ENCODE measurements at places on chromosomes 13 and 19.

GRCh38 chr13:110103026-110103425 is 203.9 kb downstream of the COL4A1 start:
- DNase-seq, result no peak

- DNase-seq, result no peak
These were observed 32.5 kb downstream of the PCDH20 start for GRCh38 chr13:61383111-61383510.

GRCh38 chr19:33487901-33488800 is 33.4 kb downstream of the PEPD start:
- DNase-seq, result no peak

DNA sequence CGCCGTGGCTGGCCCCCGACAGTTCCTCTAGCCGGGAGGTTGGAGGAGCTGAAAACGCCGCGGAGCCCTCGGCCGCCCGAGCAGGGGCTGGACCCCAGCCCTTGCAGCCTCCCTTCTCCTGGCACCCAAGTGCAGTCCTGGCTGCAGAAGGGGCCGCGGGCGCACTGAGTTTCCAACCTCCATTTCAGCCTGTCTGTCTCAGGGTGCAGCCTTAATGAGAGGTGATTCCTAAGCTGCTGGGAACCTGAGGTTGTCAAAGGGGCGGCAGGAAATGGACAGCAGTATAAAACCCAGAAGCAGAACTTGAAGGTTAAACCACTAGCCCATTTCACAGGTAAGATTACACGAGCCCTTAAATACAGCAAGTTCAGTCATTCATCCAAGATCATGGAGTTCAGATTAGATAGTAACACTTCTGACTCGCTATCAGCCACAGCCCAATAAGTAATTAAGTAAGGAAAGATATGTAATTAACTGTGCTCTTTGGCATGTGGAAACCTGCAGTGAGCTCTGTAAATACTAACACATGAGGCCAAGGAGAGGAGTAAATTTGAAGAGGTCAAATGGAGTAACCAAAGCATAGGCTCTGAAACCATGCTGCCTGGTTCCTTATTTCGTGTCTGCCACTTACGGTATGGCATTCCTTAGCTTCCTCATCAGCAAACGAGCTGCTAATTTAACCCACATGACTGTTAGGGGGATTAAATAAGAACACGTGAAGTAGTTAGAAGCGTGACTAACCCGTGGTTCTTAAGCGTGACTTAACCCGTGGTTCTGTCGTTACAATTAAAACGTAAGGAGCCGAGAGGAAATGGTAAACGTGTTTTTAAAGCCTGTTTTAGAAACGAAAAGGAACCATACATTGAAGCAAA is 686 bp downstream of the SETDB2 start:
- no peak for DNase-seq

DNA sequence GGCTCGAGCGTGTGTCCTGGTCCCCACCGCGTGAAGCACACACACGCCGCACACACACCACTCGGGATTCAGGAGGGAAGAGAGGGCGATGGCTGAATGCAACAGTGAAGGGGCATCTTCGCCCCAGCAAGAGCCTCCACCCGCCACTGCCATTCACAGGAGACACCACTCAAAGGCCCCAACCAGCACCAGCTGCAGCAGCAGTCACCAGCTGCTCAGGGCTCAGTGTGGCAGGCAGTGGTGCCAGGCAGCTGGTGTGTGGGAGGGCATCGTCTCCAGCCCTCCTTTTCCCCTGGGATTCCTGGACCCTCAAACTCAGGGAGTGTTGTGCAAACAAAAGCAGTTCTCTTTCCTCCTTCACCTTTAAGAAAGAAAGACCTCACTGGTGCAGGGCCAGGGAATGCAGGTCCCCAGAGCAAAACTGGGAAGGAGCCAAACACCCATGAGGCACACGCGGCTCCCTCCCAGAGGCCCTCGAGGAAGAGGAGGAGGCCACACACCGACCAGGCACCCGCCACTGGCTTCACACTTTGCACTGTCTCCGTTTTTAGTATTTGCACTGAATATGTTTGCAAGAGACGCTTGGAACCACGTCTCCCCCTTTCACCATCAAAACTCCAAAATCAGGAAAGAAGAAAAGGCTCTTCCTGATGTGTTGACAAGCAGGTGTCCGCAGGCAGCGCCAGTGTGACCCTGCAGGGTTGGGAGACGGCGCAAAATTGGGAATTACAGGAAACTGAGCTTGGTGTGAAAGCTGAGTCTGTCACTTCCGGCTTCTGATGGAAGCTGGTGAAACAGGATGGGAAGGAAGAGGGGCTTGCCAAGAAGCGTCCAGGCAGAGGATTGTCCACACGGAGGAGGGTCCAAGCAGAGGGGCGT is 26.4 kb upstream of the F7 start:
- DNase-seq, result no peak

- DNase-seq, result no peak
These were observed 18.8 kb upstream of the TNFRSF19 start for GRCh38 chr13:23551213-23552008.

DNA sequence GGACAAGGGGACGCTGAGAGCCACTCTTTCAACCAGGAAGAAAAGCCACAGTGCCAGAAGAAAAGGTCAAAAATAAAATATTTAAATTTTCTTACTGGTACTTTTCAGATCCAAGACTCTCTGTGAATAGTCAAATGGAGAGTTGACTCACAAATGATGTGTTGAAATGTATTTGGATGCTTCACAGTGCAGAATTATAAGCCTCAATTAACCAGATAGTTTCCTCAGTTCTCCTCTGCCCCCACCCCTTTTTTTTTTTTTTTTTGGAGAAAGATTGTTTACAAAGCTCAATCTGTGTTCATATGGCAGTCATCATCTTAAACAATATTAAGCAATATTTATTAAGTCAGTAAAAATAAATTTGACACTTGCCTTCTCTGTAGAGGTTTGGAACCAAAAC is 470.8 kb downstream of the FGF9 start:
- no peak for DNase-seq

DNA sequence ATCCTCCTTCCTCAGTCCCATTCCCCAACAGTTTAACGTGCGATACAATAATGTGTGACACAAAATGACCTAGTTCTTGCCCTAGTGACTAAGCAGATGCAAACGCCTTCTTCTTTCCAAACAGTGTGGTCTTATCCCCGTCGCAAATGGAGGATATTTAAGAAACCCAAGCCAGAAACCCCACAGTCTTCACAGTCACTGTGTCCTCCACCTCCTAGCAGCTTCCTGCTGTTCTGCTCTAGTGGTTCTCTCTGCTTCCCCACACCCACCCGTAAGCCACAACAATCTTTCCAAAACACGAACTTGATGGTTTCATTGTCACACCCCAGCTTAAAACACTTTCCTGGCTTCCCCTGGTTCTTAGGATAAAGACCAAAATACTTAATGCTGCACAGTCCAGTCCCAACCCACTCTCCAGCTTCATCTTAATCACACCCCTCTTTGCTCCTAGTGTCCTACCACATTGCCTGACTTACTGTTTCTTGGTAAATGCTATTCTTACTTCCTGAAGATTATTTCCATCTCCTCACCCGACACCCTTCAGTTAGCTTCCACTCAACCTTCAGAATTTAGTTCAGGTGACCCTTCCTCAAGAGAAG is 32.3 kb downstream of the ITM2B start:
- DNase-seq, result no peak

- no peak for DNase-seq
These were observed 1.2 kb upstream of the SLC25A42 start for GRCh38 chr19:19062454-19063182.

GRCh38 chr13:37870489-37870845 is 895 bp upstream of the TRPC4 start:
- no peak for DNase-seq
